CD4-positive, alpha-beta T cell treated with Interleukin-21 for 1 hour (primary cell): ENCODE measurements at places on chromosomes 5 and 9.

DNA sequence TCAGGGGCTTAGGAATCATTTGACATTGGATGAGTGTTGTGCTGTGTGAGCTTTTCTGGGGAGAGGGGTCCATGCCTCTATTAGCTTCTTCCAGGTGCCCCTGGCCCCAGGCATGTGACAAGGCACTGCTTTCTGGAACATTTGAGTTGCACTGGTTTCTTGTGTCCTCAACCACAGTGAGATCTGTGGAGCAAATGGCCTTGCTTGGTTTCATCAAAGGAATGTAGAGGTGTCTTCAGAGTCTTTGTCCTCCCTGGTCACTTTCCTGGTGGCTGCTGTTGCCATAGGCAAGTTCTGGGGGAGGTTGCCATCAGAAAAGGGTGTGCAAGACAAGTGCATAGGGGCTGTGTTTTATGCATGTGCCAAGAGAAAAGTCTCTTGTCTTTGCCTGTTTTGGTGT is 157.5 kb downstream of the MACROH2A1 start:
- no peak for DNase-seq

DNA sequence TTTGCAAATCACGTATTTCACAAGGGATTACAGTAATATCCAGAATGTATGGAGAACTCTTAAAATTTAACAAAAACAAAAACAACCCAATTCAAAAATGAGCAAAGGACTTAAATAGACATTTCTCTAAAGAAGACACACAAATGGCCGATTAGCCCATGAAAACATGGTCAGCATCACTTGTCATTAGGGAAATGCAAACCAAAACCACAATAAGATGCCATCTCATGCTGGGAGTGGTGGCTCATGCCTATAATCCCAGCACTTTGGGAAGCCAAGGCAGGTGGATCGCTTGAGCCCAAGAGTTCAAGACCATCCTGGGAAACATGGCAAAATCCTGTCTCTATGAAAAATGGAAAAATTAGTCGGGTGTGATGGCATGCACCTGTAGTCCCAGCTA is 120.2 kb downstream of the SUSD1 start:
- no peak for DNase-seq

- no peak for DNase-seq
These were observed 124.7 kb upstream of the RAPGEF1 start for GRCh38 chr9:131864531-131864930.

- DNase-seq = no peak
These were observed 100.7 kb downstream of the PTPRD start for GRCh38 chr9:10512144-10512543.

GRCh38 chr9:113131689-113132151 is 19.1 kb upstream of the SLC31A2 start:
- DNase-seq = no peak

- DNase-seq = no peak
These were observed 65.7 kb downstream of the PCDH1 start for GRCh38 chr5:141812512-141812911.

DNA sequence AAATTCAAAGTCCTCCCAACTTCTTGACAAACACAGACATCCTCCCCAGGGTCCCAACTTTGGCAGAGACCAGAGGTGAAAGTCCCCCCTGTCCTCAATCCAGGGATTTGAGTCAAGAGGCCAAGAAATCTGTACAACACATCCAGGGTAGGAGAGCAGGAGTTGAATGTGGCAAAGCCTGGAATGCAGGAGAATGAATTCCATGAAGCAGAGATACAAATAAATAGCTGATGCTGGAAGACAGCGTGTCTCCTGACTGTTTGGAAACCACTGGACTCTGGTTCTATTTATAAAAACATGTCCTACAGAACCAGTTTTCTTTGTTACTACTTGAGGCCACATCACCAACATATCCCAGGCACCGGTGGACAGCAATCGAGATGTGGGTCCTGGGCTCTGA is 43.7 kb upstream of the SLIT3 start:
- no peak for DNase-seq
